Erythroblast (primary cell): ENCODE measurements at places on chromosomes 7 and 10.
A peak's percentile ranks its signal among the peaks of the same experiment; 100 is the strongest.

DNA sequence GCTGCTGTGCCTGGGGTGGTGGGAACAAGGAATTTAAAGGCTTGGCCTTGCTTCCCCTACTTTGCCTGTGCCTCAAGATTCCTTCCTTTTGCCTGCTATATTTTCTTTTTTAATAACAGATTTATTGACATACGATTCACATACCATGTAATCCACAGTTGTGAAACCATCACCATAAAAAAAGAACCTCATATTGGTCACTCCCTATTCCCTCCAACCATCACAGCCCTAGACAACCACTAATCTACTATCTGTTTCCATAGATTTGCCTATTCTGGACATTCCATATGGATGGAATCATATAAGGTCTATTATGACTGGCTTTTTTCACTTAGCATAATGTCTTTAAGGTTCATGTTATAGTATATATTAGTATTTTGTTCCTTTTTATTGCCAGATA lies 59.3 kb upstream of the TRIM8 start:
- no peak for DNase-seq

DNA sequence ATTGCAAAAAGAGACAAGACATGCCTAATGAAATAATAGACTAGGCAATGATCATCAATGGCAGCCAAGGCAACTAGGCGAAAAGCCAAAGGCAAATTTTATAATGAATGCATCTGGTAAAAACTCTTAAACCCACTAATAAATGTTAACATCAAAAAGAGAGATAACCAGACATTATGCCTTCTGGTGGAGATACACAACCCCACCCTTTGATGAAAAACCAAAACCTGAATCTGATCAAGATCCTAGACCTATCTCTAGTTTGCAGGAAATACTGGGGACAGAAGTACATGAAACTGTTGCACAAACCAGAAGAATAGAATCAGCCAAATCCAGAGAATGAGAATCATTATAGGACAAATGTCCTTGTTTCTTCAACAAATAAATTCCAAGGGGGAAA lies 22.0 kb upstream of the GSAP start:
- peak; percentile 70 for DNase-seq

DNA sequence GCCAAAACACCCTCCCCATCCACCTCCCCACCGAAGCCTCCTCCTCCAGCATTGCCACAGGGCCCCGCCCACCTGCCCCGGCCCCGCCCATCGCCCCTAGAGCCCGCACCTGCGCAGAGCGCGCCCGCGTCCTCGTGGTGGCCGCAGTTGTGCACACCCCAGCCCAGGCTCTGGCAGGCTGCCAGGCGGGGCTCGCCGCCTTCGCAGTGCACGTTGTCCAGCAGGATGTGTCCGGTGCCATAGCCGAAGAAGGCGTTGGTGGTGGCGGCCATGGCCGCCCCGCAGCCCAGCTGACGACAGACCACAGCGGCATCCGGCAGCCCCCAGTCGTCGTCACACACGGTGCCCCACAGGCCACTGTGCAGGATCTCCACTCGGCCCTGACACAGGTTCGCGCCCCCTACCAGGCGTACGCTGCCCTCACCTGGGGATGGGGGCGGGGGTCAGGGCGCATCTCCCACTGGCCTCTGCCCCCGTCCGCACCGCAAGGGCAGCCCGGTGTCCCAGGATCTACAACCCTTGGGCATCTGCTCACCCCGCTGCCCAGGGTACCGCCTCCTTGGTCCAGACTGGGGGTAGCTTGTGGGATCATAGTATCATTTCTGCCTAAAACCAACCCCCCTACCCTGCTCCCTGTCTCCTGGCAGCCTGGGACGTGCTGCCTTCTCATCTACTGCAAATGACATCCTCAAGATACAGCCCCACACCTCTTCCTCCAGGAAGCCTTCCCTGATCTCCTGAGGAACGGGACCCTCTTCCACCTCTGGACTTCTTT lies 11.9 kb downstream of the SSC4D start:
- DNase-seq = peak; percentile 89

- no peak for DNase-seq
These were observed 52.4 kb downstream of the NPTX2 start for GRCh38 chr7:98669329-98670000.

DNA sequence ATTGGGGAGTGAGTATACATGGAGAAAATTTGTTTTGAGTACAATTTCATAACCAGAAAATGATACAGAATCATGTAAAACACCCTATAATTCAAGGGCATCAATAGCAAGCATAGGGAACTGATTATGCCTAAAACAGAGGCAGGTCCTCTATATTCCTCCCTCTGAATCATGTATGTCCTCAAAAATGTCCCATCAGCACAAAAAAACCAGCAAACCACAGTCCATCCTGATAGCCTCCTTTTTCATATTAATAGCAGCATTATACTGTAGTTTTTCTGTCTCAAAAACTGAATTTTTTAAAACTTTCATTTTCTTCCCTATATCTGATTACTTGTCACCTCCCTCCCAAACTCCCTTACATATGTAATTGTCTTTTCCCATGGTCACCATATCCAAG lies 1057.3 kb downstream of the CNTNAP2 start:
- no peak for DNase-seq

DNA sequence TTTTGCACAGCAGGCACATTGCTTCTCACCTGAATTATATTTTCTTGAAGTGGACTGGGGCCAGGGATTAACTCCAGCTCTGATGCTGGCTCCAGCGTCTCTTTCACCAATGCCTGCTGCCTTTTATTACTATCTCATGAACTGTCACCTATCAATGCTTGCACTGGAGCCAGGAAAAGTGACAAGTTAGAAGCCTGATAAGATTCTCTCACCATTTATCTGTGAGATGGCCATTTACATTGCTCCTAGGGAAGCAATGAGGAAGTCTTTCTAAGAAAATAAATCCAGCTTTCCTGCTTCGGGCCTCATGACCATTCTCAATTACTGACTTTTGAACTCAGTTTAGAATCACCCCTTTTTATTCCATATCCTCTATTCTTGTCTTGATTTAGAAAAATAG lies 48.5 kb upstream of the LRRTM3 start:
- no peak for DNase-seq

- DNase-seq = no peak
These were observed 89.5 kb upstream of the ZNF438 start for GRCh38 chr10:31120961-31121685.

GRCh38 chr10:92530421-92530820 lies 43.5 kb downstream of the IDE start:
- no peak for DNase-seq

- DNase-seq = no peak
These were observed 81.3 kb downstream of the GLI3 start for GRCh38 chr7:42155584-42156290.

- no peak for DNase-seq
These were observed 401.5 kb downstream of the REEP3 start for GRCh38 chr10:63922468-63923284.
